ENCODE measurements at places on chromosomes 1 and 21.

GRCh38 chr1:204123376-204123775 lies 28.5 kb downstream of the ETNK2 start:
- DNase-seq: no peak

DNA sequence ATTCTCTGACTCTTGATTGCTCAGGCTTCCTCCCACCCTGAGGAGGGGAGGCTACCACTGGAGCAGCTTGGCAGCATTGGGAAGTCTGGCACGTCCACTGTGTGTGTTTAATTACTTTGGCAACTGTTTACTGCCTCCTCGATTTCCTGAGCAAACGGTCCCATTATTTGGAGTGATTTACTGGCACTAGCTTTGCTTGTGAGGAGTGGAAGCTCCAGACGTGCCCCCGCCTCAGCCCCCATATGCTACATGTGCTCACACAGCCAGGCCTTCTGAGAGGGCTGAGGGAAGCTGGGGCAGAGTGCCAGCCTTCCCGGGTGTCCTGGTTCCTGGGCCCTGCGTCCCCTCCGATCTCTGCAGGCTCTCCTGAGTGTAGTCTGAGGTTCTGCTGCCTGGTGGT lies 306.2 kb downstream of the PTPRU start:
- DNase-seq: no peak

GRCh38 chr1:17999884-18000283 lies 107.7 kb upstream of the IGSF21 start:
- DNase-seq: no peak

GRCh38 chr21:14716761-14717396 lies 170.8 kb upstream of the SAMSN1 start:
- no peak for DNase-seq

- DNase-seq: no peak
These were observed 77.2 kb upstream of the CTTNBP2NL start for GRCh38 chr1:112318698-112319370.

DNA sequence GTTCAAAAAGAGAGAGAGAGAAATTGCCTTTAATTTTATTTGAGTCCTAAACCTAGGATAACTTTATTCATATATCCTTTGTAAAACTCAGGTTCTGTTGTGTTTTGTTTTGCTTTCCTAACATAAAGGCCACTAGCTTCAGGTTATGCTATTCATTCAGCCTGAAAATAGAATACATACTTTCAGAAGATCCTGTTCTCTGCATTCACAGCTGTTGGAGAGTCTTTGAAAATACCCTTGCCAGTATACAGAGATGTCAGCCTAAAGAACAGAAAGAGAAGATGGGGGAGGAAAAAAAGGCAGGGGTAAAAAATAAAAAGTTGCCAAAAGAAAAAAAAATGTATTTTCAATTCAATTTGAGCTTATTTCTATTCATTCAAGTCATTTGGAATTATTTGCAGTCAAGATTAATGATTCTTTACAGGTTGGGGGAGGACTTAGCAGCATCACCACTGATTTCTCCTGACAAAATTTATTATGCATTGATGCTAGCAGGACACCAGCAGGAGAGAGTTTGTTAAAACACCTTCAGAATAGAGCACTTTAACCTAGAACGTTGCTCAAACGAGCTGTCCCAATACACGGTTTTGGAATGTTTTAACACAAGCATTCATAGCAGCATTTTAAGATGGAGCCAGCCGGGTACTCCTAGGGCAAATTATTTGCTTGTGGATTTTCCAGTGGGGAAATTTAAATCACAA lies 318.5 kb downstream of the NTNG1 start:
- peak; percentile 12 for DNase-seq

- DNase-seq: peak; percentile 24
These were observed 1.1 kb downstream of the SOD1 start for GRCh38 chr21:31660591-31660990.

- DNase-seq: no peak
These were observed 4.3 kb downstream of the ADAMTSL4 start for GRCh38 chr1:150553392-150554085.

DNA sequence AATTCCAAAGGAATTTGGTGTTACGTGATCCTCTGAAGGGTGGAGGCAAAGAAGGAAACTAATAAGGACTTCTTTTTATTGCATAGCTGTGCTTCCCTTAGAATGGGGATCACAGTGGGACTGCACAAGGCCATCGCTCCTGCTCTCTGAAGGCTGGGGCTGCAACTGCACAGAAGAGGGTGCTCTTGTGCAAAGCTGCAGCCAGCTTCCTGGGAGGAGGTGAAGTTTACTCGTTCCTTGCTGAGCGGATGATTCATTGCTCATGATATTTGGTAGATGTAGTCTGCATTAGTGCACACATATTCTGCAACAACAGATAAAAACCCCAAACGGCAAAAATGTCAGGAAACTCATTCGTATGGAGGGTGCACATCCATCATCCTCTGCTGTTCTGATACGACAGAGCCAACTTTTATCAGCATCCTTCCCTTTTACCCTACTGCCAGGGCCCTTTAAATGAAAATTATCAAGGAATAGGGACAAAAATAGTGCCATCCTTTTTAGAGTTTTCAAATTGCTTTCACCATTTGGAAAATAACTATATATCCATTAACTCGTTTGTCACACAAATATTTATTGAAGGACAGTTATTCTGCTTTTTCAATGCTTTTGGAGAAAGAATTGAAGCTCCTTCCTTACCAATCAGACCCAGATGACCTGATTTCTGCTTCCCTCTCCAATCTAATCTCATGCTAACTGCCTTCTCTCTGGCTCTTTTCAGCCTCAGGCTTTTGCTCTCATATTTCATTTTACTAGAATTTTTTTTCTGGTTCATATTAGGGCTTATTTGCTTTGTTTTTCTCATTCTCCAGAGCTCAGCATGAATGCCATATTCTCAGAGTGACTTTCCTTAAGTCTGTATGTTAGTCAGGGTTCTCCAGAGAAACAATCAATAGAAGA lies 263.6 kb downstream of the DUSP10 start:
- peak; percentile 1 for DNase-seq

DNA sequence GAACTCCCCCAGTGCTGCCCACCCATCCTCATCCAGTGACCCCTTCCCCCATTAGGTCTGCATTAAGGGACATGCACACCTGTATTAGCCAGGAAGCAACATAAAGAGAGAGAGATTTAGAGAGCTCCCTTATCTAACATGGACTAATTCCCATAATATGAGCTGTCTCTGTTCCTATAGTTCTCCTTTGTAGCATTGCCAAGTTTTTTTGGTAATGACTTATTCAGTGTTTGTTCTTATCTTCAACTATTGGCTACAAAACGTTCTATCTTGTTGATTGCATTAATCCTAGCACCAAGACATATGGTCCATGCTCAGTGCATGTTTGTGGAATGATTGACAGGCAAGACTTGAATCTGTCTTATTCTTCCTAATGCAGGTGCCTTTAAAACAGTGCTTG lies 264.0 kb downstream of the ADGRL2 start:
- DNase-seq: no peak

GRCh38 chr1:208604295-208604694 lies 360.1 kb upstream of the PLXNA2 start:
- DNase-seq: no peak

- DNase-seq: no peak
These were observed 1.2 kb downstream of the MFN2 start for GRCh38 chr1:11981378-11982009.

- DNase-seq: peak; percentile 67
These were observed 33.4 kb upstream of the TENT5B start for GRCh38 chr1:27045973-27046558.

DNA sequence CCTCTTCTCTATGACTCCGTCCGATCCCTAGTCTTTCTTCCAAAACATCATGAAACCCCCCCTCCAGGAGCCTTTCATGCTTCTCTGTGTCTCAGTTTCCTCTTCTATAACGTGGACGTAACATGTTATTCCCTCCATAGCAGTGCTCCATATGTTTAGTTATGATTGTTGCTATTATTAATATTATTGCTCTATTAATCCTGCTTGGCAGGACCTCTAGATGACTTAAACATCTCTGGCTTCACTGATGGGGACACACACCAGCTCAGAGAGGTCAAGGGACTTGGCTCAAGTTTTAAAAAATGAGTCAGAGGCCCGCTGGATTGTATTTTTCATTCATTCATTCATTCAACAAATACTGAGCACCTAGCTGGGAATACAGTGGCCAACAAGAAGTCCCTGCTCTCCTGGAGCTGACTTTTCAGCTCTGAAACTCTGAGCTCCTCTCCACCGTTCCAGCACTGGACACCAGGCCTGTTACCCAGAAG lies 404 bp upstream of the CPLANE2 start:
- no peak for DNase-seq

DNA sequence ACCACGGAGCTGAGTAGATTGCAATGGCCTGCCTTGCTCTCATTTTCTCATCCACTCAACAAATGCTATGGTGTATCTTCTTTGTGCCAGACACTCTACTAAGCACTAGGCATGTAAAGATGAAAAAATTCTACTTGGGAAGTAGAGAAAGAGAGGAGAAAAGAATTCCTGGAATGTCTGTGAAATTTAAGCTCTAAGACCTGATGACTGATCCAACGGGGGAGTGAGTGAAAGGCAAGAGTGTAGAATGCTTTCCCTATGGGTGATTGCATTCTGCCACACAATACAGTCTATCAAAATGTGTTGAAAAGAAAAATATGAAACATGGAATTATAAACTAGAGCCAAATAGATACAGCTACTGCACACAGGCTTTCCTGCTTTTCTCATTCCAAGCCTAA lies 82.3 kb downstream of the CYYR1 start:
- no peak for DNase-seq

DNA sequence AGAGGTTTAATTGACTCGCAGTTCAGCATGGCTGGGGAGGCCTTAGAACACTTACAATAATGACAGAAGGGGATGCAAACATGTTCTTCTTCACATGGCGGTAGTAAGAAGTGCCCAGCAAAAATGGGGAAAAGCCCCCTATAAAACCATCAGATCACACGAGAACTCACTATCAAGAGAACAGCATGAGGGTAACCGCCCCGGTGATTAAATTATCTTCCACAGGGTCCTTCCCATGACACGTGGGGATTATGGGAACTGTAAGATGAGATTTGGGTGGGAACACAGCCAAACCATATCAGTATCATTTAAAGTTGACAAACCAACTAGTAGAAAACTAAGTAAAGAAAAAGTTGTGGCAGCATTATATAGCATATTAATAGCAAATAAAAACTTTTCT lies 71.3 kb upstream of the DNAJC6 start:
- DNase-seq: no peak

- DNase-seq: no peak
These were observed 252.5 kb upstream of the PLXNA2 start for GRCh38 chr1:208496467-208497371.

- no peak for DNase-seq
These were observed 50.1 kb upstream of the RGS18 start for GRCh38 chr1:192108161-192108560.

- DNase-seq: no peak
These were observed 26.4 kb upstream of the EEIG2 start for GRCh38 chr1:108533351-108534083.

GRCh38 chr1:64006276-64007051 lies 197.0 kb upstream of the UBE2U start:
- DNase-seq: no peak

GRCh38 chr21:38229260-38229877 lies 27.4 kb upstream of the KCNJ15 start:
- peak; percentile 16 for DNase-seq

GRCh38 chr1:205582471-205583291 lies 49.1 kb downstream of the ELK4 start:
- peak; percentile 38 for DNase-seq

Measured in OCI-LY7 (cell line).